Activated CD4-positive, alpha-beta T cell treated with anti-CD3 and anti-CD28 coated beads, Interleukin-2, amount 10 ng/mL, durations not matched to agents 7 days and 5 days (primary cell): ENCODE measurements at places on chromosomes 2 and 18. TPM values are rescaled to one million over a fixed set of nuclear protein-coding genes. Genes with fewer than 3 reads are reported as not detected.
A peak's percentile ranks its signal among the peaks of the same experiment; 100 is the strongest.

DNA sequence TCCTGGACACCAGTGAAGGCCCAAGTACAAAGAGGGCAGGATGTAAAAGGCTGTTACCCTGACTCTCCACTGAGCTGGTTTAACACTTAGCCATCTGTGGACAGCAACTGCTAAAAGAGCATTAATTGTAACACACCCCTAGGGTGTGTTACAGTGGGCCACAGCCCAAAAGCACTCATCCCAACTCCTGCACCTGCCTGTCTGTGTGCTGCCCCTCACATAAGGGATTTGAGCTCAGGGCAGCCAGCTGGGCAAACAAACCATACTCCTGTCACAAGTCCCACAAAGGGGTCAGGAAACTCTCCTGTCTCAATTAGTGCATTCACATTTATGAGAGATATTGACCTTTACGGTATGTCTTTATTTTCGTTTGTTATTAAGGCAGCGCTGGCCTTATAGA lies 833.1 kb upstream of the NXPH2 start:
- H3K27ac ChIP-seq = no peak overlapping the region
- no peak for DNase-seq
- H3K27me3 ChIP-seq = no peaks in the 10 kb centered on the region
- H3K4me1 ChIP-seq = no peaks in the 10 kb centered on the region
- no peaks in the 10 kb centered on the region for H3K36me3 ChIP-seq

GRCh38 chr2:111954602-111955332 lies 56.4 kb downstream of the MERTK start:
- H3K4me1 ChIP-seq = no peaks in the 10 kb centered on the region
- H3K4me3 ChIP-seq = no peak overlapping the region
- no peak overlapping the region for H3K27ac ChIP-seq
- DNase-seq = no peak
- peaks cover 2% of the 10 kb centered on the region for H3K27me3 ChIP-seq

Gene UGT1A8
- total RNA-seq = not detected

DNA sequence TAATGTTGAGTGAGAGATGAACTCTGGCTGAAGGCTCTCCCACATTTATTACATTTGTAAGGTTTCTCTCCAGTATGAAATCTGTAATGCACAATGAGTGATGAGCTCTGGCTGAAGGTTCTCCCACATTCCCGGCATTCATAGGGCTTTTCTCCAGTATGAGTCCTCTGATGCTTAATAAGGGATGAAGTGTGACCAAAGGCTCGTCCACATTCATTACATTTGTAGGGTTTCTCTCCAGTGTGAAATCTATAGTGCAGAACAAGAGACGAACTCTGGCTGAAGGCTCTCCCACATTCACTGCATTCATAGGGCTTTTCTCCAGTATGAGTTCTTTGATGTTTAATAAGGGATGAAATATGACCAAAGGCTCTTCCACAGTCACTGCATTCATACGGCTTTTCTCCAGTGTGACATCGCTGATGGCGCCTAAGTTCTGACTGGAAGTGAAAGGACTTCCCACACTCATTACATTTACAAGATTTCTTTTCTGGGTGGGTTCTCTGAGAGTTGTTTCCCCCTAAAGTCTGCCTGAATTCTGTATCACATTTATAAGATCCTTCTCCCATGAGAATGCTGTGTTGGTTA lies 10.2 kb downstream of the ZNF514 start:
- peaks cover 67% of the 10 kb centered on the region for H3K36me3 ChIP-seq
- H3K27ac ChIP-seq = no peak overlapping the region
- DNase-seq = no peak
- H3K4me1 ChIP-seq = no peaks in the 10 kb centered on the region

- no peak for DNase-seq
- no peak overlapping the region for H3K4me3 ChIP-seq
- H3K27me3 ChIP-seq = no peaks in the 10 kb centered on the region
- peaks cover 36% of the 10 kb centered on the region for H3K36me3 ChIP-seq
- H3K27ac ChIP-seq = no peak overlapping the region
Observed at GRCh38 chr2:3356799-3357198, 20.8 kb downstream of the EIPR1 start.

GRCh38 chr18:27017901-27018500 lies 152.5 kb upstream of the AQP4 start:
- no peaks in the 10 kb centered on the region for H3K4me1 ChIP-seq
- no peak overlapping the region for H3K27ac ChIP-seq
- DNase-seq = no peak
- no peaks in the 10 kb centered on the region for H3K36me3 ChIP-seq

DNA sequence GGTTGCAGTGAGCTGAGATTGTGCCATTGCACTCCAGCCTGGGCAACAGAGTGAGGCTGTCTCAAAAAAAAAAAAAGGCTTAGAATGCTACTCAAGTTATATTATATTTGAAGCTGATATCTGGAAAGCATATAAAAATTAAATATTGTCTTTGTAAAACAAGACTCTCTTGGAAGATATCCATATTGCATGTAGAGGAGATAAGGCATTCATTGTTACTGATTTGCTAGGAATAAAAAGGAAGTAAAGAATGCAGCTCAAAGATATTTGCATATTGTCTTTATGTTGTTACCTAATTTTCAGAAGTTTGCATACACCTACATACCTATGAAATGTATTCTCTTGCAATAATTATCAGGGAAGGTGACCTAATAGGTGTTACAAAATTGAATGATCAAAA lies 79.4 kb downstream of the MYOM1 start:
- H3K27me3 ChIP-seq = peaks cover 3% of the 10 kb centered on the region
- DNase-seq = no peak
- no peak overlapping the region for H3K4me3 ChIP-seq
- H3K36me3 ChIP-seq = no peaks in the 10 kb centered on the region

Gene SUCLG1
- total RNA-seq = 73.4 TPM

GRCh38 chr2:109324861-109325260 lies 195.9 kb downstream of the SH3RF3 start:
- H3K4me1 ChIP-seq = peaks cover 8% of the 10 kb centered on the region
- no peak overlapping the region for H3K27ac ChIP-seq
- no peaks in the 10 kb centered on the region for H3K36me3 ChIP-seq
- H3K4me3 ChIP-seq = no peak overlapping the region

DNA sequence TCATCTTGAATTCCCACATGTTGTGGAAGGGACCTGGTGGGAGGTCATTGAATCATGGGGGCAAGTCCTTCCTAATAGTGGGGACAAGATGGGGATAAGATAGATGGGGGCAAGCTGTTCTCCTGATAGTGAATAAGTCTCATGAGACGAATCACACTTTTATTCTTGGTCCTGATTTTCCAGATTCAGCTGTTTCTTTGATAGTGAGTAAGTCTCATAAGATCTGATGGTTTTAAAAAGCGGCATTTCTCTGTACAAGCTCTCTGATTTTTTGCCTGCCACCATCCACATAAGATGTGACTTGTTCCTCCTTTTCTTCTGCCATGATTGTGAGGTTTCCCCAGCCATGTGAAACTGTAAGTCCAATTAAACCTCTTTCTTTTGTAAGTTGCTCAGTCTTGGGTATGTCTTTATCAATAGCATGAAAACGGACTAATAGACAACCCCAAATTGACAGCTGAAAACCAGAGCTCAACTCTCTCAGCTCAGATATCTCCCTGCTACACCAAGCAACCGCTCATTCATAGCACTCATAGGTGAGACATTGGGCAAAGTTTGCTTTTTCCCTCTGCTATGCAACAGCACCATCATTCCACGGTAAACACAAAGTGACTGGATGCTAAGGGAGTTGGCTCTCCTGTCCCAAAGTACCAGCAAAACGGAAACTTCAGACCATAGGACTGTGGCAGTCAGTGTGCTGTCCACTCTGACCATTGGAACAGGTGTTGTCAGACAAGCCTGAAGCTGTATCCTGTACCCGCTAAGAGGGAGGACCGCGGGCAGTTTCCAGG lies 44.9 kb upstream of the TBC1D8 start:
- H3K4me3 ChIP-seq = no peak overlapping the region
- no peaks in the 10 kb centered on the region for H3K36me3 ChIP-seq
- H3K27ac ChIP-seq = no peak overlapping the region
- no peak for DNase-seq
- no peaks in the 10 kb centered on the region for H3K4me1 ChIP-seq

GRCh38 chr2:31997653-31998052 lies 13.2 kb downstream of the MEMO1 start:
- peaks cover 15% of the 10 kb centered on the region for H3K36me3 ChIP-seq
- DNase-seq = no peak
- H3K4me3 ChIP-seq = no peak overlapping the region

Gene CEBPZ
- total RNA-seq = 53.5 TPM

- no peak for DNase-seq
- H3K36me3 ChIP-seq = peaks cover 5% of the 10 kb centered on the region
- H3K4me3 ChIP-seq = no peak overlapping the region
- no peaks in the 10 kb centered on the region for H3K27me3 ChIP-seq
Observed at GRCh38 chr2:148957023-148957422, 81.5 kb upstream of the LYPD6B start.

Gene NDUFV2
- total RNA-seq = 177 TPM

DNA sequence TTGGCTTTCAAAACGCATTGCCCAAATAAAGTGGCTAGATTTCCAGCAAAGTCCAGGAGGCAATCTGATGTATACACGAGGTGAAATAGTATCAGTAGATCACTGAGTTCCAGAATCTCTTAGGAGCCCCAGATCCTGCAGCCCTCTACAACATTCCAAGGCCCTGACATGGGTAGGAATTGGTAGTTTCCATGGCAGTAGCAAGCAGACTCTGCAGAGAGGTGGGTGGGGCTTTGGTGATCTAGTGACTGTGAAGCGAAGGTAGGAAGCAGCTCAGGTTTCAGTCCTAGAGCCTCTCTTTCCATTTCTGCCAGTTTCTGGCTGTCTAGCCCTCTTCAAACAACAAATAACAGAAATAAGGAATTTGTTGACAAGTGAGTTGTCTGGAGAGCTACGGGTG lies 13.8 kb upstream of the SGPP2 start:
- H3K27me3 ChIP-seq = no peaks in the 10 kb centered on the region
- no peak overlapping the region for H3K4me3 ChIP-seq
- DNase-seq = no peak
- H3K4me1 ChIP-seq = no peaks in the 10 kb centered on the region

Gene PARD6G
- total RNA-seq = 0.22 TPM

DNA sequence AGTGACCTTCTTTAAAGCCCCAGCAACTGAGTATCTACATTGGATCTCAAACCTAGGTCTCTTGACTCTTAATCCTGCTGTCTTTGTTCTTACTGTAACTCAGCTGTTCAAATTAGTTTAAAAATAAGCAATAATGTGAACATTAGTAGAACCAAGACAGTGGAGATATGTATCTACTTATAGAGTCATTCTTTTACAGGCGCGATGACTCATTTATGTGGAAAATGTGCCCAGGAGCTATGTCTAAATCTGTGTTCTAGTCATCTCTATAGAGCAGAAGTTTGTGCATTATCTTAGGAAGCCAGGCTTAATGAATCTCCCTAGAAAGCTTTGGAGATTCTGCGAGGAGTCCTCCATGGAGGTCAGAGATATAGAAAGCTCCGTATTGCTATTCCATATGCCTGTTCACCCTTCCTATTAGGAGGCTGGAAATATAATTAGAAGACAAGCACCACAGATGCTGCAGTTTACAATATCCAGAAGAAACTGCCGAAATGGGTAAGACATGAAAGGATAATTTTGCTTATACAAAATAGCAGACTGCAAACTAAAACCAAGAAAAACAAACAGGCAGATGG lies 211.6 kb downstream of the TRIB2 start:
- H3K36me3 ChIP-seq = no peaks in the 10 kb centered on the region
- H3K27me3 ChIP-seq = peaks cover 26% of the 10 kb centered on the region
- H3K27ac ChIP-seq = no peak overlapping the region
- peaks cover 11% of the 10 kb centered on the region for H3K4me1 ChIP-seq
- no peak for DNase-seq
- H3K4me3 ChIP-seq = no peak overlapping the region

DNA sequence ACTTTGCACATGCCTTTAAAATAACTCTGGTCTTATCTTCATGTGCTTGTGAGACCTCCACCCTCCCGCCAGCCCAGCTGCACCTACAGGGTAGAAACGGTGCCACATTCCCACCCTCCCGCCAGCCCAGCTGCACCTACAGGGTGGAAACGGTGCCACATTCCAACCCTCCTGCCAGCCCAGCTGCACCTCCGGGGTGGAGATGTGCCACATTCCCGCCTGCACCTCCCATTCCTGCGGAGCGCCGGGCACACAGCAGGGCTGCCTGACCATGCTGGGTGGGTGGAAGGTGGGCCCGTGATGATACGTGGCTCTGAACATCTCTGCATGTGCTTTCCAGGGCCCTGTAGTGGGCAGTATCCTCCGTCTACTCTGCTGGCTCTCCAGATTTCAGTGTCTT lies 243.7 kb upstream of the PXDN start:
- DNase-seq = no peak
- H3K4me1 ChIP-seq = peaks cover 26% of the 10 kb centered on the region
- H3K27me3 ChIP-seq = peaks cover 21% of the 10 kb centered on the region
- H3K36me3 ChIP-seq = no peaks in the 10 kb centered on the region

DNA sequence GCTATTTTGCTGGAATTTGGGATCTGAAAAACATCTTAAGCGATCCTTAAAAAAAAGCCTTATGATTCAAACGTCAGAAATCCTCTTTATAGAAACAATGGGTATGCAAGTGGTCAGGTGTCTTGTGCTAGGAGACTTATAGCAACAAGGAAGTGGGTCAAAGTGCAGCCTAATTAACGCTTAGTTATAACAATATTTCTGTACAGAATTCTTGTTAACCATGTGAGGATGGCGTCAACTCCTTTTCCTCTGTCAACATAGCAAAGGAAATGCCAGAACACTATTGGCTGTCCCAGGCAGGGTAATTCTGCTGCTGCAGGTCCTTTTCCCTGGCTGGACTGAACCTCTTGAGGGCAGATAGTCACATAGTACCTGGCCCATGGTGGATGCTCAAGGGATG lies 189.4 kb downstream of the MSH2 start:
- H3K36me3 ChIP-seq = no peaks in the 10 kb centered on the region
- no peak overlapping the region for H3K4me3 ChIP-seq
- H3K27ac ChIP-seq = no peak overlapping the region
- no peaks in the 10 kb centered on the region for H3K27me3 ChIP-seq

- H3K4me3 ChIP-seq = no peak overlapping the region
- peak; percentile 67 for DNase-seq
- H3K27me3 ChIP-seq = no peaks in the 10 kb centered on the region
- peaks cover 14% of the 10 kb centered on the region for H3K36me3 ChIP-seq
Observed at GRCh38 chr18:46148810-46149209, 44.6 kb downstream of the HAUS1 start.

Gene GRB14
- not detected for total RNA-seq

DNA sequence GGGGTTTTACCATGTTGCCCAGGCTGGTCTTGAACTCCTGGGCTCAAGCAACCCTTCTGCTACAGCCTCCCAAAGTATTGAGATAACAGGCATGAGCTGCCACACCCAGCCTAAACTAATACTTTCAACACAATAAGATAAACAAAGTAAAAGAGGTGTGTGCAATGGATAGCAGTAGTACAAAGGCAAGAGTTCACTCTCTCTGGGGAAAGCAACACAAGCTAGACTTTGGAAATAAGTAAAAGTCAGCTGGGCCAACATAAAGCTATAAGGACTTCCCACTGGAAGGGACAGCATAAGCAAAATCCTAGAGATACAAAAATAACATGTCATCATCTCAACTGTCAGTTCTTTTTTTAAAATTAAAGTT lies 5.2 kb upstream of the NOSTRIN start:
- peaks cover 10% of the 10 kb centered on the region for H3K4me1 ChIP-seq
- H3K27ac ChIP-seq = no peak overlapping the region
- H3K4me3 ChIP-seq = no peak overlapping the region
- H3K27me3 ChIP-seq = peaks cover 7% of the 10 kb centered on the region
- no peak for DNase-seq
- H3K36me3 ChIP-seq = no peaks in the 10 kb centered on the region

GRCh38 chr2:218290316-218291261 lies 1.7 kb downstream of the TMBIM1 start:
- peak; percentile 62 for DNase-seq
- H3K4me1 ChIP-seq = peaks cover 77% of the 10 kb centered on the region
- H3K27me3 ChIP-seq = no peaks in the 10 kb centered on the region
- peak overlapping the region; percentile 92 for H3K4me3 ChIP-seq
